GM04503 (cell line): ENCODE measurements at places on chromosomes 3 and 15.

- DNase-seq, result no peak
Measured at GRCh38 chr3:175304404-175304803, 445.3 kb downstream of the NAALADL2 start.

- no peak for DNase-seq
Measured at GRCh38 chr15:58380280-58380945, 51.4 kb upstream of the LIPC start.

GRCh38 chr15:57551715-57552677, 39.7 kb upstream of the MYZAP start:
- peak; percentile 45 for DNase-seq

DNA sequence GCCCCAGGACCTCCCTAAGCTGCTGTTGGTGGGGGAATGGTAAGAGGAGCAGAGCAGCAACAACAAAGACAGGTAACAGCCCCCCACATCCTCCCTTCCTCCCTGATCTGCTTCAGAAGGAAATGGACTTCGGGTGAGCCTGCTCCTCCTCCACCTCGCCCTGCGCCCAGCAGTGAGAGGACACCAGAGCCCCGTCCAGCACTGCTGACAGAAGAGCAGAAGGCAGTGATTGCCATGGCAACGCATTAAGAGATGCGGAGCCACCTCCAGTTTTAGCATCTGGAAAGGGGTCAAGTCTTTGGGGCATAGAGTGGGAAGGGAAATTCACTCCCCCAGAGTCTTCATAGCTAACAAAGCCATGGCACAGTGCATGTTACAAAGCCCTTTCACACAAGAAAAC, 77.6 kb upstream of the HRH1 start:
- no peak for DNase-seq

DNA sequence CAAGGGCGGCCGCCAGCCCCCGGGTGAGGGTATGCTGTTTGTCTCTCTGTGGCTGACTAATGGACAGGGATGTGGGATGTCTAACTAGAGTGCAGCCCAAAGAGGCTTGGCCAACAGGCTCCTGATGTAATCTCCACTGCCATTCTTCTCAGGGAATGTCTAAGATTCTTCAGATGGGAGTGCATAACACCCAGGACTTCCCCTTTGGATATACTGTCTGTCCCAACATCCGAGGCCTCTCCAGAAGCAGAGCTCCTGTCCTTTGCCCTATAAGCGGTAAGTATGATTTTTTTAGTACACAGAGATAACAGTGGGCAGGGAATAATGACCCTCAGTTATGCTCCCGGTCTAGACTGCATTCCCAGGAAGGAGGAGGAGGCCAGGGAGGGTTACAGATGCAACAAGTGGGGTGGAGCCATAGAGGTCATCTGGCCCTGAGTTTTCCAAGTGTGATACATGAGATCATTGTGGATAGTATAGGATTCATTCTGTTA, 62.5 kb upstream of the SLCO2A1 start:
- no peak for DNase-seq

DNA sequence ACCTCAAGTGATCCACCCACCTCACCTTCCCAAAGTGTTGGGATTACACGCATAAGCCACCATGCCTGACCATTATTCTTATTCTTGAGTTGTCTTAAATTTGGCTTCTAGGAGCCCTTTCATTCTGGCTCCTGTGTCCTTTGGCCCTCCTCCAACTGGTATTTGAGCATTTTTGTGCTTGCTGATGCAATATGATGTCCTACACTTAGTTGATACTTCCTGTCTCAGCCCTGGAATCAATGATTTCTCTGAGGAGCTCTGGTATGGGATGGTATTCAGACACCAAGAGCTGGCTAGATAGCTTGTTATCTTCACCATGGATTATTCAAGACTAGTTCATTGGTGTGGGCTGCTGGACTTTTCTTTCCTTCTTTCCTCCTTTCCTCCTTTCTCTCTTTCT, 25.4 kb downstream of the ZNF621 start:
- no peak for DNase-seq

GRCh38 chr15:73858062-73858461, 15.3 kb upstream of the TBC1D21 start:
- DNase-seq, result no peak

GRCh38 chr3:115448851-115449250, 174.5 kb upstream of the GAP43 start:
- DNase-seq, result no peak

GRCh38 chr3:100311011-100311410, 23.5 kb upstream of the NIT2 start:
- no peak for DNase-seq

- peak; percentile 61 for DNase-seq
Measured at GRCh38 chr15:101167753-101168462, 83.9 kb downstream of the CHSY1 start.

DNA sequence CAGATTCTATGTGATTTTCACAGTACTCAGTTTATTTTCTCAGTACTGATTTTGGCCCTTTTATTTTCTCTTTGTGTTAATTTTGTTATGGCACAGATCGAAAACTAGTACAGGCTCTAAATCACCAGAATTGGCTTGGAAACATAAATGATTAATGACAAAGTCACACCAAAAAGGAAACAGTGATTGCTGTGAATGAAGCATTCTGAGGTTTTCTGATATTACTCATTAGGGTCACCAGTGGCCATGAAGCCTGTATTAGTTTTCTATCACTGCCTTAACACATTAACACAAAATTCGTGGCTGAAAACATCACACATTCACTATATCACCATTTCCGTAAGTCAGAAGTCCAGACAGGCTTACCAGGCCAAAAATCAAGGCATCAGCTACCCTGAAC, 343.0 kb upstream of the THRB start:
- DNase-seq, result no peak

DNA sequence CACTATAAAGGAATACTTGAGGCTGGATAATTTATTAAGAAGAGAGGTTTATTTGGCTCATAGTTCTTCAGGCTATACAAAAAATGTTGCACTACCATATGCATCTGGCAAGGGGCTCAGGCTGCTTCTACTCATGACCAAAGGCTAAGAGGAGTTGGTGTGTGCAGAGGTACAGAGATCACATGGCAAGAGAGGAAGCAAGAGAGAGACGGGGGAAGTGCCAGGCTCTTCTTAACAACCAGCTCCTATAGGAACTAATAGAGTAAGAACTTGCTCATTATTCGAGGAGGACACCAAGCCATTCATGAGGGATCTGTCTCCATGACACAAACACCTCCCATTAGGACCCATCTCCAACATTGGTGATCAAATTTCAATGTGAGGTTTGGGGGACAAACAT, 6.0 kb upstream of the FNDC3B start:
- no peak for DNase-seq

DNA sequence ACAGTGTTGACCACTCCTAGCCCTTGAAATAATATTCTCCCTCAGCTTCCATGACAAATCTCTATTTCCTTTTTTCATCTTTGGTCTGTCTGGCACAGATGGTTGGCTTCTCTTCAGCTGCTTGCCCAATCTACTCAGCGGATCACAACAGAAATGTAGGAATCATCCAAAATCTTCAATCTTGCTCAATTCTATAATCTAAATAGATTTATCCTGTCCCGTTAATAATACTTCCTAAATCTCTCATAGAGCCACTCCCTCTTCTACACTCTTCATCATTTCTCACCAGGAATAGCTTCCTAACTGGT, 3.8 kb downstream of the PEAK1 start:
- DNase-seq, result peak; percentile 64

DNA sequence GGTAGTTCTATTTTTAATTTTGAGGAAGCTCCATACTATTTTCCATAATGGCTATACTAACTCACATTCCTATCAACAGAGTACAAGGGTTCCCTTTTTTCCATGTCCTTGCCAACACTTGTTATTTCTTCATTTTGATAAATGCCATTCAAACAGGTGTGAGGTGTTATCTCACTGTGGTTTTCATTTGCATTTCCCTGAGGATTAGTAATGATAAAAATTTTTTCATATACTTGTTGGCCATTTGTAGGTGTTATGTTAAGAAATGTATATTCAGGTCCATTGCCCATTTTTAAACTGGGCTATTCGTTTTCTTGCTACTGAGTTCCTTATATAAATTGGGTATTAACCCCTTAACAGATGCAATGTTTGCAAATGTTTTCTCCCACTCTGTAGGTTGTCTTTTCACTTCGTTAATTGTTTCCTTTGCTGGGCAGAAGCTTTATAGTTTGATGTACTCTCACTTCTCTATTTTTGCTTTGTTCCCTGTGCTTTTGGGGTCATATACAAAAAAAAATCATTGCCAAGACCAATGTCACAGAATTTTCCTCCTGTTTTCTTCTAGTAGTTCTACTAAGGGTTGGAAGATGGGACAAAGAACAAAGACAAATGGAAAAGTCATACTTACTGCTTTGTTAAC, 11.0 kb upstream of the VPS39 start:
- DNase-seq, result no peak

DNA sequence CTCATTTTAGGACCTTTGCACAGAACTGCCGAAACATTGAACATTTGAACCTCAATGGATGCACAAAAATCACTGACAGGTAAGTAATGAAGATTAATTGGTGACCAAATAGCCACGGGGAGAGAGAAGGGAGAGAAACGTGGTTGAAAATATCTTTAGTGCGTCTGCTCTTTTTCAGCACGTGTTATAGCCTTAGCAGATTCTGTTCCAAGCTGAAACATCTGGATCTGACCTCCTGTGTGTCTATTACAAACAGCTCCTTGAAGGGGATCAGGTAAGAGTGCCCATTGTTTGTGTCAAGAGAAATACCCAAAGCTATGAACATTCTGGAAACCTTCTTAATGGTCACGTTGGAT, 67.1 kb downstream of the UBP1 start:
- DNase-seq, result no peak

DNA sequence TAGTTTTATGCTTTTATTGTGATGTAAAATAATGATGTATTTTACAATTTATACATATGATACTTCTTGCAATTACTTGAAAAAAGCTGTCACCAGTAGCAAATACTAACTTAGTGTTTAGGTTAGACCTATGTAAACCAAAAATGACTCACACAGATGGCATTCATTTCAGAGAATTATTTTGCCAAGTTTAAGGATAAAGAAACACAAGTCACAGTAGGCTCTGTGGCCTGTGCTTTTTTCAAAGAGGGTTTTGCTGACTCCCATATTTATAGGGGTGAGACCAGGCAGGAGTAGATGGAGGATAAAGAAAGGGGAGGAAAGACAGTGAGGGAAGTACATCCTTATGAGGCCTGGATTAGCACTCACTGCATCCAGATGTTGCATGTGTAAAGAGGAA, 356.6 kb upstream of the NPAP1 start:
- DNase-seq, result no peak

GRCh38 chr15:98142572-98142971, 182.1 kb downstream of the ARRDC4 start:
- no peak for DNase-seq

DNA sequence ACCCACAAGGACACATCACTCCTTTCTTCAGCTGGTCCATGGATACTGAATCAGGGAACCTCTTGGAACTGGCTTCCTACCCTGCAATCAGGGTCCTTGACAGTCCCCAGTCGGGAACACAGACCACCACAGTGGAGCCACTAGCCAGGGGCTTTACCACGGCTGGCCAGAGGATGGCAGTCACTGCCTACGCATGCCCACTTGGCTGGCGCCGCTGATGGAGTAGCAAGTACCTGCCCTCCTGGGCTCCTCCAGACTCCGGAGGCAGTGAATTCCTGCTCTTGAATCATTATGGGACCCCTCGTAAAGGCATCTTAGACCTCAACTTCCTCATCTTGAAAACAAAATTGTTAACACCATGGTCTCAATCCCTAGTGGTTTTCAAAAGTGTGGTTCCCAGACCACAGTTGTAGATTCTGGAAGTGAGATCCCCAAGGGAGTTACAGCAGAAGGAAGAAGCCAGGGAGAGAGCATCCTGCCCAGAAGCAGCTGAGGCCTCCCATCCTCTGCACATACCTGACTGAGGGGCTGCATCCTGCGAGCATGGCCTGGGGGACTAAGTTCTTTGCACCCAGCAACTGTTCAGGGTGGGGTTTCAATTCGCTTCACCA, 9.1 kb upstream of the SKIC8 start:
- DNase-seq, result no peak

GRCh38 chr15:40908095-40908494, 13.8 kb downstream of the VPS18 start:
- no peak for DNase-seq

- DNase-seq, result no peak
Measured at GRCh38 chr3:70856414-70857162, 544.1 kb upstream of the MDFIC2 start.

DNA sequence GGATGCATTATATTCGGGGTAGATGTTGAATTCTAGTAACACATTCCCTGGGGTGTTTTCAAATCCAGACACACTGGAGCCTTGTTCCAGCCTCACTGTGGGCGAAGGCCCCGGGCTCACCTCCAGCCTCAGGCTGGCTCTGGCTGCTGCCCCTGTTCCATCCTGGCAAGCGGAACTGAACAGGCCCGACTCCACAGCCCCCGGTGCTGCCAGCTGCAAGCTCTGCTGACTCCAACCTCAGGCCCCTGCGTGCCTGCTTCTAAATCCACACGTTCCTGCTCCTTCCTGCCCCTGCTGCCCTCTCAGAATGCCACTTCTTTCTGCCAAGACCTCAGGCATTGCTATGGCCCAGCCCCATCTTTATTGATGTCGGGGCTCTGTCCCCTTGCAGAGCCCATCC, 90.6 kb downstream of the LIPC start:
- no peak for DNase-seq

- DNase-seq, result no peak
Measured at GRCh38 chr3:98726084-98726483, 37.1 kb upstream of the ST3GAL6 start.

DNA sequence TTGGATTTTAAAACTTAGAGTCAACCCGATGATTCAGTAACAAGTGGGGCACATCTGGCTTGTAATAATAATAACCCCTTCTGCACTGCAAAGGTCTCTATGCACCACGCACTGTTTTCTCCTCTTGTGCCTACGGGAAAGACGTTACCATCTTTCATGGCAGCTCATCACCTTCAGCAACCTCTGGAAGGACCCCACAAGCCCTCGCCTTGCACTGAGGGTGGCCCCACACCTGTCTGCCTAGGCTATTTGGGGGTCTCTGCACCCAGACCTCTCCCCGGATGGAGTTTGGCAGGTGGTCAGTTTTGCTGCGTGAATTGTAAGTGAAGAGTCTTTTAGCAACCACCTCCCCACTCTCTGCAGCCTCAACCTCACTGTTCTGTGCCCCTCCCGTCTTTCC, 138.6 kb upstream of the MEF2A start:
- no peak for DNase-seq

DNA sequence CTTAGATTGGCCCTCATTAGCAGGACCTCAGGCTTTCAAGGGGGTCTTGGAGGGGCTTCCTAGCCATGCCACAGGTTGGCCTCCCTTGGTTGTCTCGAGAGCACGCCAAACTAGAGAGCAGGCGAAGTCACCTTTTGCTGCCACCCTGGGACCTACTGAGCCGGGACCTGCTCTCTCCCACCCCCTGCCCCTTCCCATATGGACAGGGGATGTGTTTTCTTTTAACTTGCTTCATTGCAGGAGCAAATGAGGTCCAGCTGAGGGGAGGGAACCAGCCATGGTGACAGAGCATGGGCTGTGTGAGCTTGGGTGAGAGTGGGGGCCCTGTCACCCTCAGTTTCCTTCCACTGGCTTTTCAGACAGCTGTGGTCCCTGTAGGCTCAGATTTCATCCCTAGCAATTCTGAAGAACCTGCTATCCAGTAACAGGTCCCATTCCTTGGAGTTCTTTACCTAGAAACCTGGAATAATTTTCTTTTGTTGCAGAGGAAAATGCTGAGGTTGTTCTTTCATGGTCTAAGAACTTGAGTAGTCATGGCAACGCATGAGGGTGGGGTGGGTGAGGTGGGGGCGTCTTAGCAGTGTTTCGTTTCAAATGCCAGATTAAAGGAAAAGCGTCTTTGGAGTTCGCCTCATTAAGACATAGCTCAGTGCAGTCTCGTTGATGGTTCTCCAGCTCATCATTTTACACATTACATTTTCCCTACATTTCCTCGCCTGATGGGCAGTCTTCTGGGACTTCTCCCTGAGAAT, 20.1 kb upstream of the MAGEF1 start:
- no peak for DNase-seq
